NCI-H446 treated with DMSO at 0.1 percent for 48 hours (cell line): ENCODE measurements at places on chromosomes 12 and 14.

DNA sequence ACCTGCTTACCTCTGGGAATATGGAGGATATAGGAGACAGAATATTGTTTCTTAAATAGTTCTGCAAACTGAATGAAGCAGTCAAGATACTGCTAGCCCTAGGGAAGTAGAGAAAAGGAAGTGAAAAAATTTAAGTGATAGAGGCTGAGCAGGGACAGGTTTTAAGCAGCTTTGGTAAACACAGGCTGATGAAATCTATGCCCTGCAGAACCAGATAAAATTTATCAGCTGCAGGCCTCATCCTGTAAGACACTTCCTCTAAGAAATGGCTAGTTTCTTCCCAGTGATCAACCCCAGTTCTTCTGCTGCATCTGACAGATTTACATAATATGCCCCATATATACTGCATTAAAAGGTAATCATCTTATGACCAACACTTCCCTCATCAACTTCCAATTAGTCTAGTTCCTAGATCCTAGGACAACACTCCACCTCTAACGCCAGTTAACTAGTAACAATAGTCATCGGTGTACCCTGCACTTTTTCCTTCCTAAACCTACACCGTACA is 1.3 kb upstream of the ESYT1 start:
- DNase-seq, result no peak

DNA sequence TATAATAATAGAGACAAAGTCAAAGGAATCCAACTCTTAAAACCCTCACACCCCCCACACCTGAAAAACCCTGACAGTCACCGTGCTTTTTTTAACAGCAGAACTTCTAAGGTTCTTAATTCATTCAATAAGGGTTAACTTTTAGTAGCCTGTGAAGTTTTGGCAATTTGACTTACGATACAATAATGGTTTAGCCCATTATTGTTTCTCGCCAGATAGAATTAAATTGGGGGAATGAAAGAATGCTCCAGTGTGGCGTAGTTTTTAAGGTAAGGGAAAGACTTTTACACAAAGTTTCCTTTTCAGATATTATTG is 604 bp upstream of the MAGOHB start:
- DNase-seq, result no peak

DNA sequence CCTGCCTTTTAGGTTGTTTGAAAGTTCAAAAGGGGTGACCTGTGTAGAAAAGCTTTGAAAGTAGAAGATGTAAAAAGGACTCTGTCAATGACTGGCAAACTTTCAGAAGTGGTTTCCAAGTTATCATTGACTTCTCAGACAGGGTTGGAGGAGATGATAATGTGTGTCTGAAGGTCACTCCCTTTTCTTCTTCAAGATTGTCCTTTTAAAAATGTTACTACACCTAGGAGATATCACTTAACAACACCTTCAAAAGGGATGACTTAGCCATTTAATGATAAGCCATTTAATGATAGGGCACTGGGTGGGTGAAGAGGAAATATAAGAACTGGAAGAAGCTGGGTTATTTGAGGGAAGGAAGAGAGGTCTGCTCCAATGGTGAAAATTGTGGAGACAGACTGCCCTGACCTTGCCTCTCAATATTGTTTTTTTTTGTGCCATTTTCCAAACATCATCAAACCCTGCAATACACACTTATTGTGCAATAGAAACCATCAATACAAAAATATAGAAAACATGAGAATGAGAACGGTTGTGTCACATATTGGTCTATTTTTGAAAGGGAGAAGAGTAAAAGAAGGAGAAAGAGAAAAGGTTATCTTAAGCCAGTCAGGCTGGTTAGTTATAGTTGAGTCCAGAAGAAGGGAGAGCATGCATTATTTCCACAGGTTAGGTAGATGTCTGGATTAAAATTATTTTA is 38.8 kb downstream of the BEST3 start:
- no peak for DNase-seq

DNA sequence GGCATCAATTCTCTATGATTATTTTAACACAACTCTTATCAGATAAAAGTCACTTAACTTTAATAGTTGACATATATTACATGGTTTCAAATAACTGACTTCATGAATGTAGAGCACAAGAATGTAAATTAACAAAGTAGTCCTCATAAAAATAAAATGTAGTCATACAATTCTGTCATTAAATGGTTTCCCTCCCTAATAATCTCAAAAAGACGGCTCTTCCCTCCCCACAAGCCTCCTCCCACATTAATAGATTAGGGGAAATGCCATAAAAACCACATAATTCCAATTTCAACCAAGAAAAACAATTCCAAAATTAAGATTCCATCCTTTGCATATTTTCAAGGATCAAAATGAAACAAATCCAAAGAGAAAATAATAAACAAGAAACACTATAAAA is 36.7 kb downstream of the SPTLC2 start:
- no peak for DNase-seq

DNA sequence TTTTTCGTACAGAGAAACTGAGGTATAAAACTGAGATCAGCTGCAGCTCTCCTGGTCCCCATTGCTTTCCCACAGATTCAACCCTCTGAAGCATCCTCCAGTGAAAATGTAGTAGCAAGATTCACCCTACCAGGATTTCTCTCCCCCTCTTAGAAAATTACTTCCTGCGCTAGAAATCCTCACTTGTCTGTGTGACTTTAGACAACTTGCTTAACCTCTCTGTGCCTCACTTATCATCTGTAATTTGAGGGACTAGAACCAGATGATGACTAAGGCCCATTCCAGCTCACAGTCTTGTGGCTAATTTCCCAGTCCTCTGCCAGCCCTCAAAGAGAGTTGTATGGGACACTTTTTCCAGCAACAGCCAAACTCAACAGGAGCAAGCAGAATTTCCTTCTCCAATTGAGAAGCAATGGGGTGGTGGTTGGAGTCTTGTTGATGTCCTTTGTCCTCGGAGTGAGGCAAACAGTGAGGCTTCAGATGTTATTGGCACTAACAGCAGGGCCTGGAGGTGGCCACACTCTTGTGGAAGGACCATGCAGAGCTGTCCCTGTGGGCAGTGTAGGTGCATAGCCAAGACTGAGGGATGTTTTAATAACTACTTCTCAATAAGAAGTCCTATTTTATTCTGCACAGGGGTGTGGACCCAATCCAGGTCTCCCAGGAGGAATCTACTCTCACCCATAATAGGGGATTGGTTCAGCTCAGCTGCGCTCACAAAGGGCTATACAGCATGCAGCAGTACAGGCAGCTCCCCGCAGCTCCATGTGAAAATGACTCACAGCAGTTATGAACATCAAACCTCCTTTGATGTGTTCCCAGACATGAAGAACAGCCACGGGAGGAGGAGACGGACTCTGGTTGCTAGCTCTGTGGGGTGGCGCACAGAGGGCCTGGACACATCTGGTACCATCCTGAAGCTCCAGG is 200.1 kb downstream of the DAD1 start:
- no peak for DNase-seq
